AG04449 (cell line): ENCODE measurements at places on chromosomes 6 and 20.

GRCh38 chr6:22240025-22240424 lies 56.8 kb downstream of the PRL start:
- DNase-seq = no peak

- no peak for DNase-seq
Observed at GRCh38 chr6:74742793-74743508, 462.9 kb downstream of the COL12A1 start.

DNA sequence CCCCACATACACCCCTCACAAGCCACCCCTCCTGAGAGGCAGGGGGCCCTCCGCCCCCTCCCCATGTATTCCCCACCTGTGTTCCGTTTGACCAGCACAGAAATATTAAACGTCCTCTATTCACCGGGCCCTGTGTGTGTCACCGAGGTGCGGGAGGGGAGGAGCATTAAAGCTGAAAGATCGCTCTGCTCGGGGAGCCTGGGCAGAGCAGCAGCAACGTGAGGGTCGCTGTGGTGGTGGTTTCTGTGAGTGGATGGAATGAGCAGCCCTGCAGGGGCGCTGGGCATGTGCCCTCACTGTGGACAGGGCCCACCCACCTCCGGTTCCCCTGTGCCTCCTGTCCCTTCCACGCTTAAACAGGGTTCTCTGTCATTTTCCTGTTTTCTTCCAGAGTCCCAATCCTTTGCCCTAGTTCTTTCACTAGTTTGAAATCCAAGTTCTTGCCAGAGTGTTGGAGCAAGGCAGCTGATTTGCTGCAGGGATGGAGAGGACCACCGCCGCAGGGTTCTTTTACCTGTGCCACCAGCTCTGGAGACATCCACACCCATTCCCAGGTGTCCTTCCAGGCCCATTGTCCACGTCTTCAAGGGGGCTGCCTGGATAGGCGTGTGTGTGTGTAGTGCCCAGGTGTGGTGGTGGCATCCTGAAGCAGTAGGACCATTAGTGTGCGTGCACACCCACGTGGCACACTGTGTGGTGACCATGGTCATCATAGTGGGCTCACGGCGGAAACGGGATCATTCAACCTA lies 37.6 kb upstream of the MDFI start:
- DNase-seq = no peak

DNA sequence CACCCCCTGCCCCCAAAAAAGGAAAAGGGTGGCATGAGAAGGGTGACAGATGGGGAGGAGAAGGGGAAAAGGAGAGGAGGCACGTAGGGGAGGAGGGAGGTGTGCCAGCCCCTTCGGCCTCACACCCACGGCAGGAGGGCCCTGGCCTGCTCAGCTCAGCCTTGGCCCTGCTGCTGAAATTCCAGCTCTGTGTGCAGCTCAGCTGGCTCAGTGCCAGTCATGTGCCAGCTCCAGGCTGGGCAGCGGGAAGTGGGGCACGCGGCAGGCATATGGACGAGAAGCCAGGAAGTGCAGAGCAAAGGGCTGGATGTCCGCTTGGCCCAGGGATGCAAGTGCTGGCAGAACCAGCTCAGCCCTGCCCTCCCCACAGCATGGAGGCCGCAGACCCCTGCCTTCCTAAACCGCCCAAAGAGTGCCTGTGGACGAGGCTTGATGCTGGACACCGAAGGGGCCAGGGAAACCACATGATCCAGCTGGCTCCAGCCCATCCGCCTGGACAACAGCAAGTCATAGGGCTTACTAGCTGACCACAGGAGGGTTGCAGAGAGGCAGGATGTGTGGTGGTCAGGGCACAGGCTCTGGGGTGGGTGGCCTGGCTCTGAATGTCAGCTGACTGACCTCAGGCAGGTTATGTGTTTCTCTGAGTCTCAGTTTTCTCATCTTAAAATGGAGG lies 60.2 kb downstream of the NOL4L start:
- no peak for DNase-seq

- DNase-seq = no peak
Observed at GRCh38 chr6:26500102-26500501, at the start of gene BTN1A1. BTN1A1 (plus strand) TSS chr6:26500303; CDS start chr6:26501287, 984 bp downstream.

DNA sequence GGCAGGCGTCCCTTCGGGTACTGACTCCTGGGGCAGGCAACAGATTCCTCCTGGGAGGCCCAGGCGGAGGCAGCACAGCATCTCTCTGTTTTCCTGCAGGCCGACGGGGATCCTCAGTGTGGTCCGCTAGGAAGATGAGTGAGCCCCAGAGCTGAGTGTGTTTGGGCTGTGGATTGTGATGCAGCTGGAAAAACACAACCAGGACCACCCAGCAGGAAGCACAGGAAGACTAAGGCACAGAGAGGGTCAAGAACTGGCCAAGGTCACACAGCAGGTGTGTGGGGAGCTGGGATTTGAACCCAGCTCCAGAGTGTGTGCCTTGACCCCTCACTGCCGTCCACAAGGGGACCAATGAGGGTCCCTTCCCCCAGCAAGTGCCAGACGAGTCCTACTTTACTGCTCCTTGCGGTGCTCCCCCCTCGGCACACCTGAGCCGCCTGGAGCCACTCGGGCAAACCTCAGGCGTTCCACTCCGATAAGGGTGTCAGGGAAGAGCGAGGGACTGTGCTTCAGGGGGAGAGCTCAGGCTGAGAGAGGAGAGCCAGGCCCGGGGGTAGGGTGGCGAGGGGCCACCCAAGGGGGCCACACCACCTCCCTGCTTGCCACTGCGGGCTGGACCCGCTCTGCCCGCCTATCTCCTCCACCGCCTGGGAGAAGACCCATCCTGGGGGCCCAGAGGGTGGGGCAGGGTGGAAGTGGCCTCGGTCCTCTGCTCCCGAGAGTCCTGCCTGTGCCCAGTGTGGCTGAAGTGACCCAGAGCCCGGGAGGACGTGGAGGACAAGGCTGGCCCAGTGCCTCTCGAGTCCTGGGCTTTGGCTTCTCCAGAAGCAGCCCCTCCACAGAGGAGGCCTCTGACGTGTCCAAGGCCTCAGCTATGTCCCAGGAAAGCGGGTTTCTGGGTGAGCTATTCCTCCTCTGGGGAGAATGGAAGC lies 63.3 kb downstream of the YTHDF1 start:
- no peak for DNase-seq

GRCh38 chr20:63255931-63256704 lies 1.9 kb upstream of the NKAIN4 start:
- no peak for DNase-seq

- no peak for DNase-seq
Observed at GRCh38 chr6:45072673-45073072, 255.5 kb upstream of the RUNX2 start.

DNA sequence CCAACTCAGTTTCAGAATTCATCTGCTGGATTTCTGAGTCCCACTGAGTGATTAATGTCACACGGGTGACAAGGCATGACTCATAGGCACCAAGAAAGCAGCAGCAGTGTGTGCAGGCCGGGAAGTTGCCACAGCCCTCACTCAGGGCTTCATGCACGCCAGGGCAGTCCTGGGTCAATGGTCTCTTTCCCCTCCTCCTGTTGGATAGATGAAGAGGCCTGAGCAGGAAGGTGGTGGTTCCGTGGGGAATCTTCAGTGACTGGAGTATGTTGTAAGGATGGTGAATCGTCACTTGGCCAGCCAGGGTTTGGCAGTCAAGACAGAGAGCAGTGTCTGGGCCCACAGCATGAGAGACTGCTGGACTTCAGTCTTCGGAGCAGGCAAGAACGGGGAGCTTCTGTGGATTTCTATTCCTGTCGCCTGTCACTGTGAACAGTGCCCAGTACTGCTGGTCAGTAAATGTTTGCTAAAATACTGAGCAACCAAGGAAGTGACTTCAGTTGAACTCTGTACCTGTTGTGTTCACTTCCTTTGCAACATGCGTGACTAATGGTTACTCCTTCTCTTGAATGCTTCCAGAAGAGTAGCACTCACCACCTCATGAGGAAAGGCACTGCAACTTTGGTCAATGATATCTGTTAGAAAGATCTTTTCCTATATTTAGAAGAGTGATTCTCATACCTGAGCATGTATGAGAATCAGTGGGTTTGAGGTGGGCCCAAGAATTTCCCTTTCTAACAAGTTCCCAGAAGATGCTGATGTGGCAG lies 62.0 kb upstream of the CD93 start:
- DNase-seq = no peak

DNA sequence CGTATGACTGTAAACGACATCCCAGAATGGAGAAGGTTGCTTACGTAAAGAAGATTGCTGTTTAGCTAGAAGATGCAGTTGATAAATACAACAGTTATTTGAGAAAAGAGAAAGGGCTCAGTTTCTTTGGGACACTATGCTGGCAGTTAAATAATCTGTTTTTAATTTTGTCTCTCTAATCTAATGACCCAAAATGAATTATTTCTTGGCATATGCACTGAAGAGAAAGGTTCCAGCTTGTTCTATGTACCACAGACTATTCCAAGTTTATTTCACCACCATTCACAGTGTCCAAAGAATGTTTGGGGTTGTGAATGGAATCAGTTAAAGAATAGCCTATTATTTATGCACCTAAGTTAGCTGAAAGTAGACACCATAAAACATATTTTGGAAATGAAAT lies 449.9 kb downstream of the RNF144B start:
- DNase-seq = no peak

DNA sequence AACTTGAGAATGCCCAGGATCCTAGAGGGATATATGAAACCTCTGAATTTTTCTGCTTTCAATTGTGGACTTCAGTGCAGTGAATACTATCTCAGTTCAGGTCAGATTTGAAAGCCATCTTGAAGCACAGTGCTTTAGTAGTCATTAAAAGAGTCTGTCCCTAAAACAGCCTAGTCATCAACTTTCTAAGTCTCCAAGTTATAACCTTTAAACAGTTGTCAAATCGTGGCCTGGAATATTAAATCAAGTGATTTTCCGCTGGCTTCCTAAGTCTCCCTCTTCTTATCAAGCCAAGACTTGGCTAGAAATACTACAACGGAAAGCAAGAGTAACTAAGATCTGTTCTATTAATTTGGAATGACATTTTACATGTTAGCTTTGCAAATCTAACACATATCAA lies 45.8 kb downstream of the SCML4 start:
- DNase-seq = no peak

DNA sequence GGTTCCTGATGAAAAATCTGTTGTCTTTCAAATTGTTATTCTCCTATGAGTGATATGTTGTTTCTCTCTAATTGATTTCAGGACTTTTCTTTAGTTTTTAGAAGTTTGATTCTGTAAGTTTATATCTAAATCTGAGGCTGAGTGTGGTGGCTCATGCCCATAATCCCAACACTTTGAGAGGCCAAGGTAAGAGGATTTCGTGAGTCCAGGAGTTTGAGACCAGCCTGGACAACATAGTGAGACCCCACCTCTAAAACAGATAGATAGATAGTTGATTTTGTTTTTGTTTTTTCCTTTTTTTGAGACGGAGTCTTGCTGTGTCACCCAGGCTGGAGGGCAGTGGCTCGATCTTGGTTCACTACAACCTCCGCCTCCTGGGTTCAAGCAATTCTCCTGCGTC lies 64.6 kb downstream of the PTPRA start:
- DNase-seq = no peak

GRCh38 chr6:155026022-155026705 lies 31.0 kb downstream of the TIAM2 start:
- DNase-seq = peak; percentile 50

DNA sequence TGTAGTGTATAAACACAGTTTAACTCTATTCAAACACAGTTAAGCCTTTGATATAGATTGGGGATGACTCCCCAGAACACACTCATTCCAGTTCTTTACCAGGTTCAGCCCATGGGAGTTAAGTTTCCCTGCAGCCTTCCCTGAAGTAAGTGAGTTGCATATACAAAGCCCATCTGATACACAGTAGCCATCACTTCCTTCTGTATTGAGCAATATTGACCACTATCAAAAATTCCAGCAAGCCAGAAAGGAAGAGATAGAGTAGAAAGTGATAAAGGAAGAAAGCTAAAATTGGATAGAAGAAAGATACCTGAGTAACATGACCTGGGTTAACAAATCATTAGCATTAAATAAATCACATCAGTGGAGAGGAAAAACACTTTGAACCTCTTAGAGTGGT lies 34.6 kb downstream of the DEFB114 start:
- DNase-seq = no peak

GRCh38 chr20:48422242-48422960 lies 405.4 kb downstream of the PREX1 start:
- DNase-seq = no peak

- DNase-seq = peak; percentile 96
Observed at GRCh38 chr6:160974304-160974771, 17.2 kb upstream of the MAP3K4 start.

- DNase-seq = no peak
Observed at GRCh38 chr6:31490115-31490873, 7.7 kb upstream of the MICB start.

- DNase-seq = no peak
Observed at GRCh38 chr6:108383981-108384380, 89.1 kb downstream of the AFG1L start.
